ENCODE measurements at places on chromosomes 2 and 18.

DNA sequence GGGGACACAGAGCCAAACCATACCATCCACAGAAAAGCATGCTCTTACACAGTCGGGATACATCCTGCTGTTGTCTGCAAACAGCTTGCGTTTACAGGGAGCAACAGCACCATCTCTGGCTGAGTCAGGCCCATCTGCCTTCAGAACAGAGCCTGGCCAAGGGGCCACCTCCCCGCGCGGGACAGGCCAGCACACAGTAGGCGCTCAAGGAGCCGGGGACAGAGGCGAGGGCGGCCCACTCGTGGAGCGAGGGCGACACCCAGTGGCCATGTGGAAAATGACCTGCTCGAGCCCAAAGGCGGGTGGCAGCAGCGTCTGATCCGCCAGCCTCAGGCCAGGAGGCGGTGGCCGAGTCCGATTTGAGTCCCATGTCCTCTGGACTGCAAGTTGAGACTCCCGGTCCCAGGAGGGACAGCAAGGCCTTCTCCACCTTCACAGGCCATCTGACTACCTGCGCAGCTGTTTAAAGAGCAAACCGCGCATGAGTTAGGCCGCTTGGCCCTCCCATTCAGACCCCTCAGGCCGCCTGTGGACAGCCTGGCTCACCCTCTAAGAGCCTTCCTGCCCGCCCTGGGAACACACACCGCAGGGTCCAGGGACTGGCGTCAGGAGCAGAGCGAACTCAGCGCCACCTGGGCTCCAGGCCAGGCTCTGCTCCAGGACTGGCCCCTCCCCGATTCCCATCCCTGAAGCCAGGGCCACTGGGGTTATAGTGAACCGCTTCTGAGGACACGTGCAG, 38.3 kb downstream of the TTC32 start:
- DNase-seq = peak; percentile 62

DNA sequence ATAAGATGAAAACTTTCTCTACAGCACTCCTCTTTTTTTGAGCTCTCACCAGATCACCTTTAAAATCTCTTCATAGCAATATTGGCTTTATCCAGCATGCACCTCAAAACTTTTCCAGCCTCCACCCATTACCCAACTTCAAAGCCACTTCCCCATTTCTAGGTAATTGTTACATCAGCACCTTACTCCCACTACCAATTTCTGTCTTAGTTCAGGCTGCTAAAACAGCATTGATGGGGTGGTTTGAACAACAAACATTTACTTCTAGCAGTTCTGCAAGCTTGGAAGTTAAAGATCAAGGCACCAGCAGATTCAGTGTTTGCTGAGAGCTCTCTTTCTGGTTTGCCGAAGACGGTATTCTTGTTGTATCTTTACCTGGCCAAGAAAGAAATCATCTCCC, 114.0 kb upstream of the SLC39A10 start:
- DNase-seq = no peak

DNA sequence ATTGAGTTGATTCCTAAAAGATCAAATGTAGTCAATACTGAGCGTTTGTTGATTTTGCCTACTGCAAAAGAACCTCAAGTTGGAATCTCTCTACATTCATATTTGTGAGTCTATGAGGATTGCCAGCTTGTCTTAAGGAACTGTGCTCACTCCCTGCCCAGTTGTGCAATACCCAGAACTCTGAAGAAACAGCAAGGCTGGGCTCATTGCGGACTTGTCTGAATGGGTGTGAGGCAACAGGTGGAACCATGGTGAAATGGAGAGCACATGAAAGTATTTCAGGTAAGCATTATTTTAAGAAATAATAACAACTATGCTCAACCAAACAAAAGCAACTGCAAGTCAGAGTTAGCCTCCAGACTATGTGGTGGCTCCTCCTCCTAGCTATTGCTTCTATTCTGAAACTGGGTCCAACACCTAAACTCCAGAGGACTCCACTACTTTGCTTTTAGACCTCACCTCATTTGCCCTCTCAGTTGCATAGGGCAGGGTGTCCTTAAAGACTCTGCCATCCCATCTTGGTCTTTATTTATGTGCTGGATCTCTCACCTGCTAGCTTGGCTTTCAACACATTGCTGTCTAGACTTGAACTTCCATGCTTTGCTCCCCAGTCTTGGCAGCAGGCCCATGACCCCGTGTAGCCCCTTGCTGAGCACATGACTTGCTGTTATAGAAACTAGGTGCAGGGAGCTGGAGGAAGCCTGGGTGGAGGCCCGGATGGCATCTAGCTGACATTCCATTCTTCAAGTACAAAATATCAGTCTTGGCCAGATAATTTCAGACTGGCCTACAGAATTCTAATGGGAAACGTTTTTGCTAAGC, 94.8 kb upstream of the ARL5A start:
- DNase-seq = no peak

- no peak for DNase-seq
Observed at GRCh38 chr2:66582104-66582986, 147.4 kb downstream of the MEIS1 start.

DNA sequence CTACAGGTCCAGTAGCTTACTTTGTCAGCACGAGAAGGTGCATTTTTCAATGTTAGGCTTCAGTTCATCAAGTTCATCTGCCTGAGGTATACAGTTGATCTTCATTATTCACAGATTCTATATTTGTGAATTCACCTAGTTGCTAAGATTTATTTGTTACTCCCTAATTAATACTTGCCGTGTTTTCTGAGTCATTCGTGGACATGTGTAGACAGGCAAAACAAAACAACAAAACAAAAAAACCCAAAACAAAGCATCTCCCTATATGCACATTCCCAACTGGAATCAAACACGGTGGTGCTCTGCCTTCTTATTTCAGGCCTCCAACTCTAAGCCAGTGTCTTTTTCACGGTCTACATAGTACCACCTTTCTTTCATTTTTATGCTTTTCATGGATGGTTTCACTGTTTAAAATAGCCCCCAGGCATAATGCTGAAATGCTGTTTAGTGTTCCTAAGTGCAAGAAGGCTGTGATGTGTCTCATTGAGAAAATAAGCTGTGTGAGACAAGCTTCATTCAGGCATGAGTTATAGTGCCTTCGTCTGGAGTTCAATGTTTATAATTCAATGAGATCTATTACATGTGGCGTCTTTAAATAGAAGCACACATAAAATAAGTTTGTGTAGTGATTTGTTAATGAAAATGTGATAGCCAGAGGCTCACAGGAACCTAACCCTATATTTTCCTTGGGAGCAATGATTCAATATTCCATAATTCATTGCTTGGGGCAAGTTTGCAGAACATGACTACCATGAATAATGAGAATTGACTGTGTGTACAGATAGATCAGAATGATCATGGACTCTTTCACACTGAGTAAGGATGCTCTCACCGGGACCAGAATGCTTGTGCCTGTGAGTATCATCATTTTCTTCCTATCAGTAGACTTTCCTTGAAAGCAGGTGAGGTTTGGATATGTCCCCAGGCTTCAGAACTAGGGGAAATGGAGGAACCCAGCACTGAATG, 24.6 kb downstream of the ITGB6 start:
- DNase-seq = no peak

DNA sequence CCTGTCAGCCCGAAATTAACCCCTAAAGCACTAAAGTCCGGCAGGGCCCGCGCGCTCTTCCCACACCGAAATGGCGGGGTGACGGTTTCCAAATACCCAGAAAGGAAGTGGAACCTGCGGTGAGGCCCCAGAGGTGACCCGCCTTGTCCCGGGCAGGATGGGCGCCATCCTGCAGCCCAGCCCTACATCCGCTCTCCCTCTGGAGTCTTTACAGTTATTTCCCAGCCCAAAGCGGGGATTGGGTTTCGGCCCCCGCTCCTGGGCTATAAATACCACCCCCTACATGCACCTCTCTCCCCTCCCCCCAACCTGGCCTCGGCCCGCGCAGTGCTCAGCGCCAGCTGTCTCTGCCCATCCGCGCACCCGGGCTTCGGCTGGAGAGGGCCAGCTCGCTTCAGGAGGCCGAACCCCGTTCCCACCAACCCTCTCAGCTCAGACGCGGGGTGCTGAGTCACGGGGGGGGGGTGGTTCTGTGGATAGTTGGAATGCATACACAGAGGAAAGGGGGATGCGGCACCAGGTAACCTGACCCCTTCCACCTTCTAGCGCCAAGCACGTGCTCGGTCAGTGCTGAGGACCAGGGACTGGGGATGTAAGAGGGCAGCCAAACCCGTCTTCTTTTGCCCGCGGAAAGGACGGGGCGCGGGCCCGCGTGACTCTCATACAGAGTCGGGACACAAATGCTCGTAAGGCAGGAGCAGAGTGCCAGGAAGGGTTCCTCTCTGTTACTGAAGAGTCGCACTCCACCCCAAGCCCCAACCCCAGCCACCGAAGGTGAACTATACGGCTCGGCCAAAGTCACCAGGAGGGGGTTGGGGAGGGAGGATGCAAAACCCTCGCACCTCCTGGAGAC, at the start of gene TUBA4B:
TUBA4B (plus strand) TSS at position 344 of the 853 bp plus-strand sequence; CDS start at position 509, 165 bp downstream.
- DNase-seq = peak; percentile 31

- DNase-seq = no peak
Observed at GRCh38 chr2:186407611-186408010, 78.4 kb upstream of the ZC3H15 start.

- no peak for DNase-seq
Observed at GRCh38 chr2:204933735-204934374, 388.6 kb downstream of the PARD3B start.

- no peak for DNase-seq
Observed at GRCh38 chr2:173056705-173057364, 18.8 kb upstream of the MAP3K20 start.

DNA sequence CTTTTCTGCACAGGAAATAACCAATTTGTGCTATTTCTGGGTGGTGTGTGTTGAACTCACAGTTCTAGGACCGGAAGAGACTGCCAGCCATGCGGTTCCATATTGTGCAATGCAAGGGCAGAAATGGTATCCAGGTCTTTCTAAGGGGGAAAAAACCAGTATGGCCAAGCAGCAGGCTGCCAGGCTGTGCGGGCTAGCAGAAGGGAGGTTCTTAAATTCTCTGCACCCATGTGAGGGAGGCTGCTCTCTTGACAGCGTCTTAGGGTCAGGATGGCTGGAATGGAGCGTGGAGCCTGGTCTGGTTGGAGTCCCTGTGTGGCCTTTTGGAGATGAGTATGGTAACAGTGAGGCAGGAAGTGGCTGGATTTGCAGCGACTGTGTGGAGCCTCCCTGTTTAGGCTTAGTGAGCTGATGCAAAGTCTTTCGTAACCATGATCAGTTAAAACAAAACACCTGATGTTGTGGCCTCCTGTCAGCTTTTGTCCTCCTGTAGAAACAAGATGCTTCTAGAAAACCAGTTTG, 52.6 kb downstream of the NCK2 start:
- DNase-seq = no peak

DNA sequence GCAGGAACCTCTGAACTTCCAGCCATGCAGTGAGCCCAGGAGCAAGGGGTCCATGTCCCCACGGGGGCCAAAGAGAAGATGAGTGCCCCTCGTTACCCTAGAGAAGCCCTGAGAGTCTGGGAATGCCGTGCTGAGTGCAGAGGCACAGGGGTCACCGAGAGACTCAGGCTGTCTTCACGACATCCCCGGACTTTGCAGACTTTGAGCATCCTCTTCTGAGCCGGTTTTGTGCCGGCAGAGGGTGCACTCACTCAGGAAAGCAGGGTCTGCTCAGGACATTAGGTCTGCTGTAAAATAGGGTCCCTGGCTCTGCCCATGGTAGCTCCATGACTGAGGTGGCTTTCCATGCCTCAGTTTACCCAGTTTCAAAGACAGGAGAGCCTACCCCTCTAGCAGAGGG, 71.0 kb downstream of the GALNT14 start:
- DNase-seq = no peak

DNA sequence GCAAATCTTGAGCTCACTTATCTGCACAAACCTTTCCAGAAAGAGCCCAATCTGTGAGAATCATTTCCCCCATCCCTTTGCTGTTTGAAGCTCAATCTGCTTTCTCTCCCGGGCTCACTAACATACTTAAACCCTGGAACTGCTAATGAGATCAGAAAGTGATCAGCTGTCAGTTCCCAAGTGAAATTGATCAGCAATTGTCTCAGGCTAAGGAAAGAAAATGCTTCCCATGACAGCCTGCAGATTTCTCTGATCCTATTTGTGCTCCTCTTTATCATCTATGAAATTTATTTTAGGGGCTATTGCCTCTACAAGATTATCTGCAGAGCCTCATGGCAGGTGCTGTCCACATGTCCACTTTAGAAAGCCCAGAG, 239.0 kb upstream of the CXCR4 start:
- no peak for DNase-seq

GRCh38 chr18:55588870-55589595, 1.0 kb upstream of the TCF4 start:
- DNase-seq = no peak

- DNase-seq = no peak
Observed at GRCh38 chr2:30470426-30470825, 23.4 kb downstream of the LCLAT1 start.

DNA sequence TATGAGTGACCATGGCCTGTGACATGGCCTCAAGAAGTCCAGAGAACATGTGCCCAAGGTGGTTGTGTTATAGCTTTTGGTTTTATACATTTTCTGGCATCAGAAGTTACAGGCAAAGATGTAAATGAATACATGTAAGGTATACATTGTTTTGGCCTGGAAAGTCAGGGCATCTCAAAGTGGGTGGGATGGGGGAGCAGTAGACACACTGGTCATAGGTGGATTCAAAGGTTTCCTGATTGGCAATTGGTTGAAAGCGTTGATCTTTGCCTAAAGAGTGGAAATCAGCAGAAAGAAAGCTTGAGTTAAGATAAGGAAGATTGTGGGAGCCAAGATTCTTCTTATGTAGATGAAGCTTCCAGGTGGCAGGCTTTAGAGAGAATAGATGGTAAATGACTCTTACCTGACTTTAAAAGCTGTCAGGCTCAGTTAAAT, 62.1 kb upstream of the DYNAP start:
- DNase-seq = no peak

DNA sequence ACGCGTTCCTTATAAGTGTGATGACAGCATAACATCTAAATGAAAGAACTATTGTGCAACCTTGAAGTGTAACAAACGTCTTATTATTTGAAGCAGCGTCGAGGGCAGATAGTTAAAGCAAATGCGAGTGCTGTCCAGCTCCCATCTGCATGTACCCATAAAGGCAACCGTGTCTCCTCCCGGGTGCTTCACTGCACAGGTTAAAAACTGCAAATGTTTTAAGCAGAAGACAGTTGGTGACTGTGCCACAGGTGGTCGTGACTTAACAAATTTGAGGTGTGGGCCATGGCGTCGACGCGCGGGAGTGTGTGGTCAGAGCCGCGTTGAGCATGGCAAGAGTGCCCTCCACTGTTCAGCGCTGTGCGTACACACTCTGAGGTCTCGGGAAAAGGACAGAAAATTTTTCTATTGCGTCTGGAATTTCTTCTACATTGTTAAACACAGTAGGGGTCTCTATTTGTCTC, 6.4 kb downstream of the SALL3 start:
- DNase-seq = no peak

DNA sequence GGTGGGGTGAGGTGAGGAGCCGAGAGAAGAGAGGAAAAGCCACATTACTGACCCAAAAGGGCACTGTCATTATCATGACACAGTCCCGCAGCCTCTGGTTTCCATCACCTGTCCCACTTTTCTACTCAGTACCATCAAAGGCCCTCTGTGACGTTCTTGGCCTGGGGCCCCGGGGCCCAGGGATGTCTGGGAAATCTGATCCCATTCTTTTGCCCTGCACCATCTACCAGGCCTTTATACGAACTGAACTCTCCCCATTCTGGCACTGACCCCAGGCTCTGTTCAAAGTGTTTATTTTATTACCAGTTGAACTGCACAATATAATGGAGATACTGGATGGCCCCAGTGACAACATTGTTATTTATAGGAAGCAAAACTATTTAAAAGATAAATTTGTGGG, 89.1 kb downstream of the COL6A3 start:
- DNase-seq = no peak

- peak; percentile 13 for DNase-seq
Observed at GRCh38 chr2:144364944-144365738, 154.8 kb downstream of the ZEB2 start.

GRCh38 chr2:234467289-234467688, 29.6 kb downstream of the ARL4C start:
- peak; percentile 25 for DNase-seq

Data from AG08395 (cell line).